Upper lobe of right lung (tissue), 1 donor: ENCODE measurements at places on chromosomes 7 and 10. TPM values are rescaled to one million over a fixed set of nuclear protein-coding genes. Genes with fewer than 3 reads are reported as not detected.
A peak's percentile ranks its signal among the peaks of the same experiment; 100 is the strongest.

GRCh38 chr7:46486256-46487206 is 565.5 kb upstream of the IGFBP3 start:
- H3K27me3 ChIP-seq = no peaks in the 10 kb centered on the region
- DNase-seq = no peak
- no peak overlapping the region for H3K4me3 ChIP-seq

DNA sequence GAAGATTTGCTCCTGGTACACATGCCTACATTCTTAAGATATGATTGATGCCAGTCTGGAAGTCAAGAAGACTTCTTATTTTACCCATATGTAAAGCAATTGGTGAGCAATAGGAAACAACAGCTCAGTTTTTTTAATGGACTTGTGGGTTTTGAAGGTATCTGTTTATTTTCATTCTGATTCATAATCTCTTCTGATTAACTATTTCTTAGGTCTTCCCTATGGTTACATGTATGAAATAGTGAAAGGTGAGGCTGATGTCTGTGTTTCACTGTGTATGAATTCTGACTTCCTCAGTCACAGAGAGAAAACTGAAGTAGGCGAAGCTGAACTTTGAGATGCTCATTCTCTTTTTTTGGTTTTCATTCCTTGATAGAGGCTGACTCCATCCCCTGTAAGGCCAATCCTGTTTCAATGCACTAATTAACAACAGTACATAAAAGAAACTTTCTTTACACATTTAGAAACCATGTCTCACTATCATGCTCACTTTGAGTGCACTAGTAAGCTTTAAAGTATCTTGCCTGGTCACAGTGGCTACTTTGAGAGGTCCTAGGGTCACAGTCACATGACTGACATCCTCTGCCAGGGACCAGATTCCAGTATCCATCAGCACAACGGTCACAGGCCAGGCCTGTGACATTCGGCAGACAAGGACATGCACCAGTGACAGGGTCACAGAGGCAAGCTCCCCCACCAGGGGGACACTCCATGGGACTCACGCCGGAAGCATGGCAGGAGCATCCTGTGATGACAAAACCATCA is 59.5 kb upstream of the LAMB1 start:
- no peak for DNase-seq
- H3K36me3 ChIP-seq = no peaks in the 10 kb centered on the region
- no peak overlapping the region for H3K4me3 ChIP-seq
- no peak overlapping the region for H3K27ac ChIP-seq

- DNase-seq = no peak
- no peak overlapping the region for H3K27ac ChIP-seq
- H3K4me1 ChIP-seq = no peaks in the 10 kb centered on the region
These were observed 63.5 kb upstream of the FAM180A start for GRCh38 chr7:135812148-135812547.

DNA sequence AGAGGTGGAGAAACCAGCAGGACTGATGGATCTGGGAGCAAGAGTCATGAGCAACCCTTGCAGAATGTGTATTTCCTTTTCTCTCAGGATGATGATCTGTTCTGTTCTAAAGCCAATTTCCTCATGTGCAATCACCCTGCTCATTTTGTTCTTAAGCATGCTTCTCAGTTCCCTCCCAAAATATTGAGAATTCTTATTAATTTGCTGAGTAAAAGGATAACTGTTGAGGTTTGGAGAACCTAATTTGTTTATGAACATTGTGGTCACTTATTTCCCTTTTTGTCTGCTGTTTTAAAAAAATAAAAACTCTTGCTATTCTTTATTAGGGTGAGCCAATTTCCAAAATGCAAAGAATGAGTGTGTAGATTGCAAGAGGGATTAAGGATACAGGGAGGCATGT is 106.8 kb downstream of the APBB1IP start:
- no peak for DNase-seq
- H3K4me1 ChIP-seq = no peaks in the 10 kb centered on the region
- H3K4me3 ChIP-seq = no peak overlapping the region
- H3K27ac ChIP-seq = no peak overlapping the region
- no peaks in the 10 kb centered on the region for H3K27me3 ChIP-seq

The RAPGEF5 gene
- total RNA-seq = 139 TPM

DNA sequence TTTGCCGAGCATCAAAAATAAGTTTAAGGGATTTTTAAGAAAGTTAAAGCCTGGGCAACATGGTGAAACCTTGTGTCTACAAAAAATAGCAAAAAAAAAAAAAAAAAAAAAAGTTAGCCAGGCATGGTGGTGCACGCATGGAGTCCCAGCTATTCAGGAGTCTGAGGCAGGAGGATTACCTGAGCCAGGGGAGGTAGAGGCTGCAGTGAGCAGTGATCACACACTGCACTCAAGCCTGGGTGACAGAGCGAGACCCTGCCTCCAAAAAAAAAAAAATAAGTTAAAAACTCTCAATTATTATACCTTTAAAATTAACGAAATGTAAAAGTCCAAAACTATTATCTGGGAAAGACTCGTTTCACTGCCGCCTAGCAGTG is 35.0 kb upstream of the DAGLB start:
- no peaks in the 10 kb centered on the region for H3K27me3 ChIP-seq
- peaks cover 37% of the 10 kb centered on the region for H3K4me1 ChIP-seq
- peaks cover 4% of the 10 kb centered on the region for H3K36me3 ChIP-seq
- no peak for DNase-seq

GRCh38 chr7:12685550-12685949 is 1.9 kb upstream of the ARL4A start:
- H3K36me3 ChIP-seq = no peaks in the 10 kb centered on the region
- peak overlapping the region; percentile 96 for H3K27ac ChIP-seq
- no peaks in the 10 kb centered on the region for H3K27me3 ChIP-seq
- no peaks in the 10 kb centered on the region for H3K4me1 ChIP-seq
- DNase-seq = no peak

- no peak overlapping the region for H3K27ac ChIP-seq
- no peak for DNase-seq
- no peaks in the 10 kb centered on the region for H3K4me1 ChIP-seq
These were observed 50.8 kb downstream of the CDK13 start for GRCh38 chr7:40000734-40001315.

The TMEM229A gene
- total RNA-seq = not detected

- H3K27me3 ChIP-seq = no peaks in the 10 kb centered on the region
- no peak overlapping the region for H3K4me3 ChIP-seq
- H3K4me1 ChIP-seq = no peaks in the 10 kb centered on the region
- H3K36me3 ChIP-seq = no peaks in the 10 kb centered on the region
- no peak overlapping the region for H3K27ac ChIP-seq
These were observed 135.0 kb downstream of the CDH23 start for GRCh38 chr10:71531485-71532446.

GRCh38 chr10:35641676-35642034 is 441 bp downstream of the FZD8 start:
- peak overlapping the region; percentile 87 for H3K27ac ChIP-seq
- peaks cover 7% of the 10 kb centered on the region for H3K27me3 ChIP-seq
- H3K4me1 ChIP-seq = peaks cover 19% of the 10 kb centered on the region
- DNase-seq = no peak

The RAMP3 gene
- total RNA-seq = 255 TPM

GRCh38 chr10:75726522-75727483 is 295.4 kb downstream of the LRMDA start:
- no peak overlapping the region for H3K4me3 ChIP-seq
- no peaks in the 10 kb centered on the region for H3K27me3 ChIP-seq
- no peak for DNase-seq
- peaks cover 4% of the 10 kb centered on the region for H3K4me1 ChIP-seq

The LRRC4 gene
- 6.4 TPM for total RNA-seq

The TMEM130 gene
- total RNA-seq = 20.0 TPM

DNA sequence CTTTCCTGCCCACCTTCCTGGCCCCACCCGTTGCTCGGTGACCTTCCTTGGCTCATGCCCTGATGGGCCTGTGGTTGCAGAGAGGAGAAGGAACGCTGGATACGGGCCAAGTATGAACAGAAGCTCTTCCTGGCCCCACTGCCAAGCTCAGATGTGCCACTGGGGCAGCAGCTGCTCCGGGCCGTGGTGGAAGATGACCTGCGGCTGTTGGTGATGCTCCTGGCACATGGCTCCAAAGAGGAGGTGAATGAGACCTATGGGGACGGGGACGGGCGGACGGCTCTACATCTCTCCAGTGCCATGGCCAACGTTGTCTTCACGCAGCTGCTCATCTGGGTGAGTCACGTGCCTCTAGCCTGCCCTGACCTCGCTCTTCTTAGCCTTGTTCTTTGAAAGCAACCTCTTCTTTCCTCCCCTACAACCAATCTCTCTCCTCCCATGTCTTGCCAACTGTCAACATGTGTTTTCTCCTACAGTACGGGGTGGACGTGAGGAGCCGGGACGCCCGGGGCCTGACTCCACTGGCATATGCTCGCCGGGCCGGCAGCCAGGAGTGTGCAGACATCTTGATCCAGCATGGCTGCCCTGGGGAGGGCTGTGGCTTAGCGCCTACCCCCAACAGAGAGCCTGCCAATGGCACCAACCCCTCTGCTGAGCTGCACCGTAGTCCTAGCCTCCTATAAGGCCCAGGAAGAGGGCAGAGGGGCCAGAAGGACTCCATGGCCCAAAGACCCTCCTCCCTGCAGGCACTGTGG is 24.1 kb downstream of the GBX1 start:
- no peak for DNase-seq
- H3K27ac ChIP-seq = no peak overlapping the region
- H3K36me3 ChIP-seq = peaks cover 62% of the 10 kb centered on the region
- no peaks in the 10 kb centered on the region for H3K27me3 ChIP-seq
- no peaks in the 10 kb centered on the region for H3K4me1 ChIP-seq

The ANLN gene
- 3.3 TPM for total RNA-seq

DNA sequence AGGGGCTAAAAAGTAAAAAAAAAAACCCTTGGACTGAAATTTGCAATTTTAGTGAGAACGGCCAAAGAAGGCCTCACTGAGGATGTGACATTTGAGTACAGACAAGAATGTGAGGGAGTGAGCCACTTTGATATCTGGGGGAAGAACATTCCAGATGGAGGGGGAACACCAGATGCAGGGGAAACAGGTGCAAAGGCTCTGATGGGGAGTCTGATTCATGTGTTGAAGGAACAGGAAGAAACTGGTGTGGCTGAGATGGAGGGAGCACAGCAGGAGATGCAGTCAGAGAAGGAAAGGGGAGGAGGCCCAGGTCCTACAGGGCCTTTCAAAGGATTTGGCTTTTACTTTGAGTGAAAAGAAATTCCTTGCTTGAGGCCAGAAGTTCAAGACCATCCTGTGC is 615.7 kb upstream of the NRP1 start:
- H3K36me3 ChIP-seq = no peaks in the 10 kb centered on the region
- no peak overlapping the region for H3K27ac ChIP-seq
- no peak for DNase-seq
- no peaks in the 10 kb centered on the region for H3K4me1 ChIP-seq
- no peak overlapping the region for H3K4me3 ChIP-seq

GRCh38 chr7:74290553-74290950 is 1.3 kb downstream of the CLIP2 start:
- peak overlapping the region; percentile 68 for H3K4me3 ChIP-seq
- H3K27ac ChIP-seq = no peak overlapping the region
- peaks cover 30% of the 10 kb centered on the region for H3K4me1 ChIP-seq
- H3K27me3 ChIP-seq = no peaks in the 10 kb centered on the region
- no peak for DNase-seq

- no peak overlapping the region for H3K4me3 ChIP-seq
- H3K27ac ChIP-seq = no peak overlapping the region
- no peak for DNase-seq
- H3K4me1 ChIP-seq = peaks cover 3% of the 10 kb centered on the region
These were observed 56.3 kb downstream of the LHPP start for GRCh38 chr10:124517931-124518330.

- peak; percentile 16 for DNase-seq
- no peak overlapping the region for H3K4me3 ChIP-seq
- H3K4me1 ChIP-seq = no peaks in the 10 kb centered on the region
- H3K36me3 ChIP-seq = no peaks in the 10 kb centered on the region
- no peak overlapping the region for H3K27ac ChIP-seq
These were observed 213.3 kb downstream of the CUX1 start for GRCh38 chr7:102030696-102031095.

DNA sequence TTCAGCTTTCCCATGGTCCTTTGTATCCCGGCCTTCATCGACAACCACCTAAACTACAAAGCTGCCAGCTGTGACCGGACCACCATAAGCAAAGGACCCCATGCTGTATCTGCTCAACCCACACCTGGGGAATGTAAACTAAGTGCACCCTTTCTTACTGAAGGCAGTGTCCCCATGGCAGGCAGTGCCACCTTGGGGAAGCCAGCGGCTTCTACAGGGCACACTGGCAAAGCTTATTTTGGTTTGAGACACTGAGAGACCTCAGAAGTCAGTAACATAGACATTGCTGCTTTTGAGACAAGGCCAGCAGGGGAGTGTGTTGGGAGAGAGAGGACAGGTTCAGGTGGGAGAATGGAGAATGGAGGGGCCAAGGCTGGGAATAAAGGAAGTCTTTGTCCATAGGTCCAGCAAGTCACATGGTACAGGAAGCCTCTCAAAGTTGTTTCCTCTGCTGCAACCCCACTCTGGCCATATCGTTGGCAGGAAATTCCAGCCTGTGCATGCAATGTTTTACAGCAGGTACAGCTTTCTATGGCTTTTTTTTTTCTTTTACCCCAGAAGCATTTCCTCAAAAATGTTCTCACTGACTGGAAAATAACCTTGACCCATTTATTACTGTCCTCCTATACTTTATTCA is 85.9 kb upstream of the NPVF start:
- no peak for DNase-seq
- no peaks in the 10 kb centered on the region for H3K27me3 ChIP-seq
- H3K4me3 ChIP-seq = no peak overlapping the region
- no peak overlapping the region for H3K27ac ChIP-seq
- H3K4me1 ChIP-seq = no peaks in the 10 kb centered on the region

DNA sequence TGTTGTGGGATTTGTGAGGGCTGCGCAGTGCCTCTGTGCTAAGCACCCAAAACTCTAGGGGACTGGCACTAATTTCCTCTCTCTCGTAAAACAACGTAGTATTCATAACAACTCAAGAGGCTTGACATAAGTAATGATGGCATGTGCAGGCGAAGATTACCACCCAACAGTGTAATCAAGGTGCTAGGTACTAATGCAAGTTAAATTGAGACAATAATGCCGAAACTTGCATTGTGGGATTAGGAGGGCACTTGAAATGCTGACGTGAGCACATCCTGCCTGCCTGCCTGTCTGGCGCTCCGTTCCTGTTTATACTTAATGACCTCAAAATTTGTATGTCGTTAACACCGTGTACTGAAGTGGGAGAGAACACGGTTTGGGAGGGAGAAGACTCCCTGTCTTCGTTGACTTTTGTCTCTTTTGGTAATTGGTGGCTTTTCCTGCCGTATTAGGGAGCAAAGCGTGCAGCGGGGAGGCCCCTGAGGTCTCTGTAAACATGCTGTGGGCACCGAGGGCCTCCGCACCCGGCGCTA is 139.0 kb downstream of the MGMT start:
- no peak for DNase-seq
- no peaks in the 10 kb centered on the region for H3K4me1 ChIP-seq
- H3K27ac ChIP-seq = no peak overlapping the region
- H3K36me3 ChIP-seq = no peaks in the 10 kb centered on the region
- H3K27me3 ChIP-seq = no peaks in the 10 kb centered on the region

The HABP2 gene
- 3.6 TPM for total RNA-seq
